ENCODE measurements at places on chromosomes 2 and 18. TPM values are rescaled to one million over a fixed set of nuclear protein-coding genes. Genes with fewer than 3 reads are reported as not detected.

The EFR3B gene
- total RNA-seq = 5.4 TPM

The RFTN2 gene
- 23.5 TPM for total RNA-seq

The LAMA1 gene
- 11.0 TPM for total RNA-seq

The PTGR3 gene
- 10.7 TPM for total RNA-seq
